ENCODE measurements at places on chromosomes 6 and 20.

DNA sequence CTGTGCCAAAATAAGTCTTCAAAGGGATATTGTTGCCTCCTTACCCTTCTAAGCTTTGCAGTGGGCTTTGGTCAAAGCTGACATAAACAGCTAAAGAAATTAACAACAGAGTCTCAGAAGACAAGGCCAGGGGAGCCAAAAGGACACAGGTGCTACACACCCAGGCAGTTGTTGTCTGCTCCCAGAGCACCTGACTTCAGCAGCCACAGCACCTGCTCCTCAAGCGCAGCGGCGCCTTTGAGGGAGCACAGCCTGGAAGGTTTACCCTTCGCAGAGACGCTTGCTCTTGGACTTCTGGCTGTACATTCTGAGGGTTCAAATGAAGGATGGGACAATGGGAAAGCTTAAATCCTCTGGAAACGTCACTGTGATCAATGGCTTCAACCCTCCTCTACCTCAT is 16.6 kb downstream of the B4GALT5 start:
- DNase-seq: no peak

DNA sequence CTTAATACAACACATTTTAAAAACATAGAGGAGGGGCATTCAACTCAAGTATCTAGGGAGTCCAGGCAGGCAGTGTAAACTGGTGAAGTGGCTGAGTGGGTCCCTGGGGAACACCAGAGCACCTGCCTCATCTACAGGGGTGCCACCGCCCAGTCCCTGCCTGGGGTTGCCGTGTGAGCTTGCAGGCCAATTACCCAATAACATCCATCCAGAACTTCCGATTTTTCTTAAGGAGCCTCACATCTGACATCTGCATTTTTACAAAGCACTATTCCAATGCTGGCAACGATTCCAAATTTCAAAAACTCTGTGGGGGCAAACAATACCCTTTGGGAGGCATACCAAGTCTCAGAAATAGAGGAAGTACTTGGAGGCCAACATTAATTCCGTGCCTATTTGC is 288.4 kb upstream of the TSHZ2 start:
- DNase-seq: no peak

GRCh38 chr6:121142093-121142492 is 192.2 kb downstream of the TBC1D32 start:
- DNase-seq: no peak

GRCh38 chr20:16476032-16476431 is 97.2 kb downstream of the KIF16B start:
- no peak for DNase-seq

DNA sequence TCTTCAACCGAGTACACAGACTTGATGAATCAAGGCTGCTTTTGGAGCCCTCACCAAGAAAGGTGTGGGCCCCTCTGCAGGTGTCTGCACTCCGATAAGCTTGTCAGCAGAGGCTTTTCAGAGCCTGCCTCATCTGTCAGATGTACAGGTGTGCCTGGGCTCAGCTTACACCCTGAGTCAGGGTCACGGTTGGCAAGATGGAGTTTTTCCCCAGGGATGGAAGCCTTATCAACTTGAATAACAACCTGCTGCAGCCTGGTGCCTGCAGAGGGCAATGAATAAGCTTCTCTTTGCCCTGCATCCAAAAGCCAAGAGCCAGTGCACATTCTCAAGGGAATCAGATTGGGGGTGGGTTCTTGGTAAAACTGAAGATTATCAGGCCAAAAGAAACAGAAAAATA is 427.1 kb downstream of the CD83 start:
- no peak for DNase-seq

GRCh38 chr20:64186071-64186598 is 21.9 kb downstream of the MYT1 start:
- no peak for DNase-seq

DNA sequence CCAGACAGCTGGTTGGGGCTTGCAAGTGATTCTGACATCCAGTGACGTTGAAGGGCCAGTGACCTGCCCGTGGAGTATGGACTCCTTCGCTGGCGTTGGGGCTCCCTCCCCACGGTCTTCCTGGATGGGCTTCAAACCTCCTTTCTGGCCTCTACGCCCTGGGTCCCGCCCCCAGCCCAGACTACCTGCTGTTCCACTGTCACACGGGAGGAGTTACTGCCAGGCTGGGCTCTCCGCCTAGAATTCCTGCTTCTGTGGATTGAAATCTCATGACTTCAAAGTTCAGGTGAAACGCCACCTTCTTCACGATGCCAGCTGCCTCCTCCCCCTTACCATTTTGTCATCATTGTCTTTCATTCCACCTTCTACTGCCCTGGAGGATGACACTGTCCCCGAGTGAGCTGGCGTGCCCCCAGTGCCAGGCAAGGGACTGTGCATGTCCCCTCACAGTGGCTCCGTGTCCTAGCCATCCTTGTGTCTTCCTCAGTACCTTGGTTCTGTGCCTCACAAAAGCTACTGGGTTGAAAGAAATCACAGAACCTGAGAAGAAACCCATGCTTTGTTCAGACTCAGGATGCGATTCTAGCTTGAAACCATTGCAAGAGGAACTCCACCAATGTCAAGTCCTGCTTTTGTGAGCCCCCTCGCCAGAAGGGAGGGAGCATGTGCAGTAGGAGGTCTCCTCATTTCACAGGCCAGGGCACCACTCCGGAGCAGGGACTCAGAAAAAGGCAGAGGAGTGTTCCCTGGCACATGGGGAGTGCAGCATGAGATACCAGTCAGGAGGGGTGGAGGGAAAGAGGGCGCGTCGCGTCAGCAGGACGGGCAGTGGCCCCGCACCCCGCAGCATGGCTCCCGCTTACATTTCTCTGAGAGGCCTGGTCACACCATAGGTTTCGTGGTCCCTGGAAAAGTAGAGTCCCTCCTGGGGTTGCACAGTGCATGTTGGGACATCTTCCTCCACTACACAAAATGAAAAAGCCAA is 11.0 kb upstream of the IRF4 start:
- DNase-seq: no peak

GRCh38 chr20:57266291-57267157 is at the start of gene BMP7:
BMP7 (minus strand) TSS chr20:57266641; CDS start chr20:57266122, 519 bp downstream.
- no peak for DNase-seq

DNA sequence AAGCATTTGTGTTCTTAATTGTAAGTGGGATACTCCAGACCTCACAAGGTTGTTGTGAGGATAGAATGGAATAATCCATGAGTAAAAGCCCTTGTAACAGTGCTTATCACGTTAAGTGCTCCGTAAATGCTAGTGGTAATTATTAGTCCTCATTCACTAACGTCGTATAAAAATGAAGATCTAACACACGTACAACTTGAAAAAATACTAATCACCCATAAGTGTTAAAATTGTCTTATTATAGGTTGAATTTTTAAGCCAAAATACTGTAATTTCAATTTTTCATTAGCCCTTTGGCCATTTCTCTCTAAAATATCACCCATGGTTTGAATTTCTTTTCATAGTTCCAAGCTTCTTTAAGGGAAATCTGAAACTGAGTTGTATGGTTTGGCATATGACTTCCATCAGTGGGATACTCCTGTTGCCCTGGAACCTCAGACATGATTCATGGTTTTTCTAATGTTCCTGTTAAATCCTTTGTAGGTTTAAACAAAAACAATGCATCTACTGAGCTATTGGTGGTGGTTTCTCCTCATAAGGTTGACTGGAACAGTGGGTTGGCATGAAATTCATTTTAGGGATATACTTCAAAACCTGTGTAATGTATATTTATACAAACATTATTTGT is 19.1 kb downstream of the XRN2 start:
- DNase-seq: no peak

- no peak for DNase-seq
Observed at GRCh38 chr20:22682381-22682780, 98.0 kb upstream of the FOXA2 start.

GRCh38 chr6:12090714-12091113 is 78.6 kb downstream of the HIVEP1 start:
- no peak for DNase-seq

DNA sequence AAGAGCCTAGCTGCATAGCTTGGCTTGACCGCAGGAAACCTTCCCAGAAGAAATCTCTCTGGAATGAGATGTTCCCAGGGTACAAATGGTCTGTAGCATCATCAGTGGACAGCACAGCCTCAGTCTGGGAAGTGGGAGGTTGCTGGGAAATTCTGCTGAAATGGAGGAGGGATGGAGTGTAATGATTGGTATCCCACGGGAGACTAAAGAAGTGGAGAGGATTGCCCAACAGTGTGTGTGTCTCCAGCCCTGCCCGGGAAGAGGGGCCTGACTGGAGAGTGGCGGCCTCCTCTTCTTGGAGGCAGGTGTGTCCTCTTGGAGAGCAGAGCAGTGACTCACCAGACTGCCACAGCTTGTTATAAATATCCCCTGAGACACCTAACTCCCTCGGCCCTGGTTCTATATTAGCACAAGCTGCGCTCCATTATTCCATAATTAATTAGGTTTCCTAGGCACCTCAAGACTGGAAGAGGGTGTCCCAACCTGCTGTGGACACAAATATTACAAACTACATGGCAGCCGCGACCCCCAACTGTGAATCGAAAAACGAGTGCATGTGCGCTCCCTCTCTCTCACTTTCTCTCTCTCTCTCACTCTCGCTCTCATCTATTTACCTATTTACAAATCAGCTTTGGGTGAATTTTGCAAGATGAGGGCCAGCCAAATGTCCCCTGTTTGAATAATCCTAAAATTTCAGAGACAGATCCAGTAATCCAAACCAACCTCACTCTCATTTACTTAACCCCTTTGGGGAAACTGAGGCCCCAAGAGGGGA is 68.8 kb downstream of the FGD2 start:
- DNase-seq: no peak

DNA sequence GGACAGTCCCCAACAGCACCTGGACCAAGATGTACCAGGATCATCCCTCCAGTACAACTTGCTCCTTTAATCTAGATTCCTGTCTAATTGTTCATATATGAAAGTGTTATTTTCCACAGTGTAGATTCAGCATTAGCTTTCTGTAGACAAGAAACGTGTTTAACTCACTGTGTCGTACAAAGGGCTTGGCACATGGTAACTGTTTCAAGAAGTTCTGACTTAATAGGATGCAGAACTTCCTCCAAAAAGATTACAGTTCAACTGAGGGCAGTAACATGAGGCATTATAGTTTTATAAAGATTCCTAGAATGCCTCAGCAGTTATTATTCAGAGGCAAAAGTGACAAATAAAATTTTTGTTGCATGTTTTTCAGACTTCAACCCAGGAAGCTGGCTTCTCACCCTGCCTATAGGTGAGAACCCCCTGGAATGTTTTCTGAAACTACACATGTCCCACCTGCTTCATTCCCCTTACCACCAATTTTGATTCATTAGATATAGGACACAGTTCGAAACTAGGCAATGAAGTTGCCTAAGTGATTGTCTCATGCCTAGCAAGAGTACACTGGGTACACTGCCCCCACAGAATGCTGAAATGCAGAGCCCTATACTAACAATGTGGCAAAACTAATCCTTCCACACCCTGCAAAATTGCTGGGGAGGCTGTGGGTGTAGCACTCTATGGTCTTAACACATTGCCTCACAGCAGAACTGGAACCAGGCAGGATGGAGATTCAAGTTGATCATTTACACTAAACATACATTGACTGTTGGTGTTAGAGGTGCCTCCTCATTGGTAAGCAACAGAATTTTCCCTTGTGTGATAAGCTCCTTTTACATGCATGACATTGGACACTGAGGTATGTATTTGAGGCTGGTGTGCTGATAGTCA is 22.6 kb upstream of the SH3BGRL2 start:
- DNase-seq: no peak

DNA sequence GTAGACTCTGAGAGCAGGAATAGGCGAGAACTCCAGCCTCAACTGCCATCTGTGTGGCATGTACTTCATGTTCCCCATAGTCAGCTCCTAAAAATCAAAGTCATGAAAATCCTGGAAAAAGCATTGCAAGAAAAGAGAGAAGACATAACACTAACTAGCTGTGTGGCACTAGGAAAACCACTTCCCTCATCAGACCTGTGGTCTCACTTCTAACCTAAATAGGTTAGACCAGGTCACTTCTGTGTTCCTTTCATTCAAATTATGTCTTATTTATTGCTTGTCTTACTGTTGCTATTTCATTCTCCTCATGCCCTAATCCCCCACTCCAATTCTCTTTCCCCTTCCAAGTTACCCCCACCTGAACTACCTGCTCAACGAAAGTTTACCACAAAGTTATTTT is 70.2 kb downstream of the TNFRSF21 start:
- no peak for DNase-seq

DNA sequence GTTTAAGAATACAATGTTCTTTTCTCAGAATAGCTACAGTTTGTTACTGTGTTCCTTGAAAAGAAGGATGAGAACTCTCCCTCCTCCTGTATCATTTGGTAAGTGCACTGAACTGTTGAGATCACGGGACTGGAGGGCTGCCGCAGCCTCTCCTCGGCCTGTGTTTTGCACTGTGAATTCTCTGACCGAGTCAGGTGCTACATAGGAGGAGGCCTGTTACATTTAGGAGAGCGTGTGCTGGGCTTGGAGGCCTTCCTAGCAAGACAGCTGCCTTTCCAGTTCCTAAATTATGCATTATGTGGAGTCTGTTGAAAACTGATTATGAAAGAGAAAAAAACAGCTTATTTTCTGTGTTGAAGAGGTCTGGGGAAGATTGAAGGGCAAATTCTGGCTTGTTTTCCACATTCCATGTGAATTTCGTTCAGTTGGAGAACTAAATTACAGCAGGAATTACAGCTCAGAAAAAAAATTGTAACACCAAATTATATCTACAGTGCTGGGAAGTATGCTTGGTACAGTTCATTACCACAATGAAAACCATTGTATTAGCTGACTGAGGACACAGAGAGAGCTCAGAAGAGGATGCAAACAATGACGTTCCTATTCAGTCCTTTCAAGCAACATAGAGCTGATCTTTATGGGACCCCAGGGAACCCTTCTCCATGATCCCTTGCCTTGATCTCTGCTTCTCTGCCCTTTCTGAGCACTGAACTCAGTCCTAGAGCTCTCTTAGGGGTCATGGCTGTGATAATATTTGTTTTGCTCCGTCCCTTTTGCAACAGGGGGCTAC is 2.8 kb downstream of the TMC2 start:
- no peak for DNase-seq

GRCh38 chr20:33554914-33555420 is 65.1 kb downstream of the CBFA2T2 start:
- no peak for DNase-seq

DNA sequence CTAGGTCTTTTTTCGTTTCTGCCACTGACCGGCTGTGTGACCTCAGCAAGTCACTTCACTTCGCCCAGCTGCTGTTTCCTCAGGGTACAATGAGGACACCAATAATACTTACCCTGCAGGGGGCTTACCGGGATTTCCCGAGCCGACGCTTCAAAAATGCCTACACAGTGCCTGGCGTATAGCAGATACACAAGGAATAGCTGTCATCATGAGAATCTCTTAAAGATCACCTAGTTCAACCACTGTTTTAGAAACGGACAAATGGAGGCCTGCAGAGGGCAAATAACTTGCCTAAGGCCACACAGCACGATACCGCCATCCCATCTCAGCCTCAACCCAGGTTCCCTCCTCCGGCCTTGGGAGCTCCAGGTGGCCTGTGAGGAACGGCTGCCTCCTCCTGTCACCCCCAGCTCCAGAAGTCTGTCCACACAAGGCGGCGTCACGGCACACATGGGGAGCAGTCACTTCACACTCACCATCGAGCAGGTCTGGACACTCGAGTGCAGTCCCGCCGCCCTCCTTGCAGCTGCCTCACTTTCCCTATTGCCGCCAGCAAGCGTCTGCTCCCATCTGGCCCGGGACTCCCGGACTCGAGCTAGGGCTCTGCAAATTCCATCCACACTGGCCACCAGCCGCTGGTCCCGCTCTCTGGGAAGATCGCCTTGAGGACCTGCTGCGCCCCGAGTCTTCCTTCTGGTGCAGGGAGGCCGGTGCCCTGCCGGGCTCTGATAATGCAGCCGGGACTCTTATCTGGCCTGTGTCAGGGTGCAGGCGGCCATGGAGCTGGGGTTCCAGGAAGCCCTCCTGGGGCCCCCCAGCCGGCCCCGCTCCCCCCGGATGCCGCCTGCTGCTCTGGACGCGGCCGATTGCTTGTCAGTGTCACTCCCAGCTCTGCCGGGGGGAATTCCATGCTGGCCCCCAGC is at the start of gene RIPOR3:
Gene RIPOR3 (minus strand): TSS at position 893 of the 923 bp plus-strand sequence. CDS start 414 bp downstream, at position 479.
- DNase-seq: no peak
